ENCODE measurements at places on chromosomes 11 and 22. TPM values are rescaled to one million over a fixed set of nuclear protein-coding genes. Genes with fewer than 3 reads are reported as not detected.

The MMP11 gene
- 0.47 TPM for total RNA-seq

DNA sequence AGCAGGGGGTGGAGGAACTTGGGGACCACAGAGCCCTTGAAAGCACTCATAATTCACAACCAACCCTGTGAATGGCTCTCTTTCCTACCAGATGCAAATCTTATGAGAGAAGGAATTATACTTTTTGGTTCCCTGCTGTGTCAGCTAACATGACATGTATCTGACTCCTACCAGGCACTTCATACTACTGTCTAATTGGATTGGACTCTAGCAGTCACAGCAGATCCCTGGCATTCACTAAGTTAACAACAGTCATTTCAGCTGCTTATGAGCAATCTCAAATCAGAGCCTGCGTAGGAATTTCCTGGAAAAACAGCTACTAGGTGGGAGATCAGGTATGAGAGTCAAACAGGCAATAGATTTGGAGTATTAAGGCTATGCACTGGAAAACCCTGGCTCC, 11.1 kb upstream of the ENDOD1 start:
- no peak for DNase-seq

The TMEM132A gene
- 2.3 TPM for total RNA-seq

- no peak for DNase-seq
Observed at GRCh38 chr11:84468235-84468634, 1158.9 kb downstream of the DLG2 start.

The CRYBB1 gene
- not detected for total RNA-seq

DNA sequence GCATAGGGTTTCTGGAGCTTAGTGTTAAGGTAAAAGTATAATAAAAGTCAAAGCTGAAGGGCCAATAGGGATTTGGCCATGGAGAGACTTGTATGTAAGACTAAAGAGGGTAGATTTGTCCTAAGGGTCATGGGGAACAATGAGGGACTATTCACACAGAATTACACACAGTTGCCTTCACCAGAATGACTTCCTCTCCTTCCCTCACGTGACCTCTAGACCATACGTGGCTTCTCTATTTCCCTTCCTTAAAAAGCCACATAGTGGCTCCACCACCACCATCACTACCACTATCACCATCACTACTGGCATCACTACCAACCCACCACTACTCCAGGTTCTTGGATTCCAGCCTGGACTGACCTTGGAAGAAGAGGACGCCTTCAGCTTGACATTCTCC, 2.8 kb downstream of the HPX start:
- no peak for DNase-seq

The RNF215 gene
- 2.8 TPM for total RNA-seq

DNA sequence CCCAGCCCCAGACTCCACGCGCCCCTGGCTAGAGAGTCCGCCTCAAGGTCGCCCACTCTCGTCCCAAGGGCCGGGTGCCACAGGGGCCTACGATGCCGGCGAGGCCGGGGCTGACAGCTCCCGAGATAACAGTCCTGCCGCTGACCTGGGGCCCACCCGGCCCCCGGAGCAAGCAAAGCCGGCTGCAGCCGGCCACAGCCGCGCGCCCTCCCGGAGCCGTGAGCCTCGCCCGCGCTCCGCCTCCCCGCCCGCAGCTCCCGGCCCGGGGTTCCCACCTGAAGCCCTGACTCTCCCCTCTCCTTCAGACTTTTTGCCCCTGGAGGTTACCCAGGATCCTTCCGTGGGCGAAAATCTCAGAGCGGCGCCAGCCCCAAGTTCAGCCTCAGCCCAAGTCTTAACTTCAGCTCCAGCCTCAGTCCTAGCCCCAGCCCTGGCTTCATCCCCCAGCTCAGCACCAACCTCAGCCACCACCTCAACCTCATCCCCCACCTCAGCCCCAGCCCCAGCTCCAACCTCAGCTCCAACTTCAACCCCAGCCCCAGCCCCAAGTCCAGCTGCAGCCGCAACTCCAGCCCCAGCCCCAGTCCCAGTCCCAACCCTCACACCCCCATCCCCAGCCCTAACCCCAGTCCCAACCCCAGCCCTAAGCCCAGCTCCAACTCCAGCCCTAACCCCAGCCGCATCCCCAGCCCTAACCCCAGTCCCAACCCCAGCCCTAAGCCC, 1.7 kb downstream of the KLHDC7B start:
- no peak for DNase-seq

DNA sequence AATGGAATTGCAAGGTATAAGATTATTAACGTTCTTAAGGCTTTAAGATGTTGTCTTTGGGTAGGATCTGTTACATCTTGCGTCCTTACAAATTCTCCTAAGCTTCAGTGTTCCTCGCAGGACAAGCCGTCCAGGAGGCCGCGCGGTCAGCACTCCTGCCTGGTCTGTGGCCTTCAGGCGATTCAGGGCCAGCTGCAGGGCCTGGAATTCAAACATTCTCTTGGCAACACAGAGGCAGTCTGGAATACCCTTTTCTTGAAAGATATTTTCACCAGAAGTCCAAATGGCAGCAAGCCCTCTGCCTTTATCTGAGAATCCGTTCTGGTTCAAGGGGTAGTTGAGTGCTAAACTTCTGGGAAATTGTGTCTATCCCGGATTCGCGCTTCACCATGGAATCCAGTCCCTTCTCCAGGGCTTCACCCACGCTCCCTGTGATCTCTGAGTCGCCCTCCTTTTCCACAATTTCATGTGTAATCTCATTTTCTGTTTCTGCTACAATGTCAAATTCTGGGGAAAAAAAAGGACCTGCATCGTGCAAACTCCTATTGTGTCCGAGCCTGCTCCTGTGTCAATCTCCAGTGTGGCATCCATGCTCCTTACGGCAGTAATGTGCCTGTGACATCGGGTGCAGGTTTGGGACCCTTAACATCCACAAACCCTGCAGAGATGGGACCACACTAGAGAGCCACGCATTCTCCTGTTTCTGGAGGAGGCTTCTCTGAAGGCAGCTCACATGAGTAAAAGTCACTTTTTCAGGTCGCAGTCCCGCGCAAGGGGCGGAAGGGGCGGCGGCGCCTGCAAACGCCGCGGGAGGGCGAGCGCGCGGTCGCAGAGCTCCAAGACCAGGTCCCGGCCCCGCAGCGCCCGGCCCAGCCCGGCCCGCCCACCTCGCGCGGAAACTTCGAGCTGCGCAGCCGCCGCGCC, 25.4 kb upstream of the SORL1 start:
- DNase-seq: peak; percentile 69

The POTEH gene
- not detected for total RNA-seq

DNA sequence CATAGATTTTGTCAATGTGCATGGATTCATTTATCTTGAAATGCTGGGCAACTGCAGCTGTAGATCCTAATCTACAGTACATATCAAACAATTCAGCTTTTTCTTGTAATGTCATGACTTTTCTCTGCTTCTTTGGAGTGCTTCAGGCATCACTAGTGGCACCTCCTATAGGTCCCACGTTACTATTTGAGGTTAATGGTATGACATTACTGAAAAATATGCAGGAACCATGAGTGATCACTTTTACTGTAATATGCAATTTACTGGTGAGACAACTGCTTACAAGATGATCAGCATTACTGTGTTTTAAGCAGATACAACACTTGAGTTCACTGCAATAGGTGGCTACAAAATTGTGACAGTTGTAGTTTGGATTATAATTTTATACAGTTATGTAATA, 3.0 kb downstream of the CENATAC start:
- no peak for DNase-seq

The CD3E gene
- total RNA-seq: 377 TPM

DNA sequence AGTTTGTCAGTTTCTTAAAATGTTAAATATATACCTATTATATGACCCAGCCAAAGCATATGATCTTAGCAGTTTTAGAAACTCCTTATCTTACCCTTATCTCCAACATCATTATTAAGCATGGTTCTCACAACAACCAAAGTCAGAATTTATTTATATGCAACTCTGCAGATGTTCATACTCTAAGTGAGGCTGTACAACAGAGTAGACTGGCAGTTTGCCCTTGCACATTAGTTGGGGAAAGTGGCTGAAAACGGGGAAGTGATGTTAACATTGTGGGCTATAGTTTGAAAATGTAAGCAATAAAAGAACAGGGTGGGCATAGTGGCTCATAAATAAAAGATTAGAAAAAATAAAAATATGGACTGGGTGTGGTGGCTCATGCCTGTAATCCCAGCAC, 49.7 kb downstream of the ATG16L2 start:
- DNase-seq: no peak

- DNase-seq: no peak
Observed at GRCh38 chr22:50683994-50684371, 11.4 kb downstream of the SHANK3 start.

DNA sequence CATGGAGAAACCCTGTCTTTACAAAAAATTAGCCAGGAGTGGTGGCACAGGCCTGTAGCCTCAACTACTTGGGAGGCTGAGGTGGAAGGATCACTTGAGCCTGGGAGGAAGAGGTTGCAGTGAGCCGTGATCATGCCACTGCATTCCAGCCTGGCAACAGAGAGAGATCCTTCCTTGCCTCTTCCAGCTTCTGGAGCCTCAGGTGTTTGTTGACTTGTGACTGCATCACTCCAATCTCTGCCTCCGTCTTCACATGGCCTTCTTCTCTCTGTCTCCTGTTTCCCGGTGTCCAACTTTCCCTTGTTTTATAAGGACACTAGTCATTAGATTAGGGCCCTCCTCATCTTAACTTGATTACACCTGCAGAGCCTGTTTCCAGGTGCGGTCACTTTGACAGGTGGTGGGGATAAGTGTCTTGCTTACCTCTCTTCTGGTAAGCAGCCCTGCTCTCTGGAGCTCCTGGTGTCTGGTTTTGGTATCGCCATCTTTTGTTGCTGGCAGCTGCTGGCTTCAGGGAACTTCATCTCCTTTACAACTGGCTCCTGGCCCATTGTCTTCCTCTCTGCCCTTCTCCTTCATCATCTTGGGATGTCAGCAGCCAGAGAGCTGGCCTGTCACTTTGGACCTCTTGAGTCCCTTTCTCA, 8.2 kb upstream of the USP2 start:
- DNase-seq: peak; percentile 34

GRCh38 chr11:72535194-72535547, 100.8 kb upstream of the CLPB start:
- DNase-seq: no peak

All from activated naive CD4-positive, alpha-beta T cell treated with anti-CD3 and anti-CD28 coated beads for 36 hours (primary cell).